Osteocyte (in vitro differentiated cells): ENCODE measurements at places on chromosomes 16 and 17. TPM values are rescaled to one million over a fixed set of nuclear protein-coding genes. Genes with fewer than 3 reads are reported as not detected.

- H3K4me3 ChIP-seq: no peak overlapping the region
- H3K4me1 ChIP-seq: no peaks in the 10 kb centered on the region
- no peak overlapping the region for H3K27ac ChIP-seq
- H3K36me3 ChIP-seq: no peaks in the 10 kb centered on the region
Observed at GRCh38 chr16:1433263-1433560, 2.3 kb downstream of the PERCC1 start.

TNFRSF13B gene
- not detected in 2 replicates for total RNA-seq

GRCh38 chr17:789160-789840, 7.1 kb downstream of the MRM3 start:
- H3K36me3 ChIP-seq: peaks cover 4% of the 10 kb centered on the region
- H3K27me3 ChIP-seq: no peaks in the 10 kb centered on the region
- peaks cover 2% of the 10 kb centered on the region for H3K4me1 ChIP-seq
- no peak overlapping the region for H3K4me3 ChIP-seq
- no peak for DNase-seq
- peak overlapping the region; percentile 4 for H3K27ac ChIP-seq

ANKFN1 gene
- total RNA-seq: not detected in 2 replicates

DNA sequence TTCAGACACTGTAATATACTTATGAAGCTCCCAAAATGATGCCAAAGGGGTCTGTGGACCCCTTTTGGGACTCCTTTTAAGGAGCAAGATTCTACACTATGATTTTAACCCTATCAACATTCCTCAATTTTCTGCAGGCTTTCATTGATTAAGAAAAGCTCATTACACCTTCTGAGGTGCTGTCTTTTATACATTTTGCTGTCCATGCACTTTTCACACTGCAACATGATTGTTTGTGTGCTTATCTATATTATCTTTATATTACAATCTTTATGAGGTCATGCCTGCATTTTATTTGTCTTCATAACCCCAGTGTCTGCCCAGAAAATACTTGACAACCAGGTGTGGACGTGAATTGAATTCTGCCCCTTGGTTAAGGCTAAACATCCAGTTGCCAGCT, 482.6 kb upstream of the ZFHX3 start:
- no peaks in the 10 kb centered on the region for H3K4me1 ChIP-seq
- H3K27me3 ChIP-seq: peaks cover 18% of the 10 kb centered on the region
- no peak for DNase-seq
- H3K27ac ChIP-seq: no peak overlapping the region

GRCh38 chr17:81977211-81977808, at the start of gene ASPSCR1:
ASPSCR1 (plus strand) TSS chr17:81977629; CDS start chr17:81977647, 18 bp downstream.
- peak within 1 kb of the TSS; percentile 91 for H3K27ac ChIP-seq
- H3K4me1 ChIP-seq: peaks cover 14% of the 10 kb centered on the region
- peaks cover 7% of the 10 kb centered on the region for H3K36me3 ChIP-seq
- DNase-seq: peak; percentile 98

DNA sequence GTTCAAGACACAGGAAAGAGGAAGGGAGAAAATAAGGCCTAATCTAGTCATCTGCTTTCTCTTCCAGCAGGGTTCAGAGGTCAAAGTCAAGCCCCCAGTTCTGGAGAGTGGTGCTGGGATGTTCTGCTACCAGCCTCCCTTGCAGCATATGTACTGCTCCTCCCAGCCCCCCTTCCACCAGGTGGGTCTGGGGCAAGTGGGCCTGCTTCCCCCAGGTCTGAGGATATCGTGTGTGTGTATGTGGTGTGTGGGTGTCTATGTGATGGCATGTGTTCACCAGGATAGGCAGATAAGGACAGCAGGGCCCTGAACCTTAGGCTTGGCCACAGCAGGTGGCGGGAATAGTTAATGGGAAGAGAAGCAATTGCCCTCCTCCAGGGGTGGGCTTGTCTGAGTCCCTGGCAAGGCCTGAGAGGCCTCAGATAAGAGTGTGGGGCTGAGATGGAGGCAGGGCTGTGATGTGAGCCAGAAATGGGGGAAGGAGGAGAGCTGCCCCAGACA, 21.1 kb downstream of the FOXN1 start:
- DNase-seq: no peak
- H3K4me3 ChIP-seq: no peak overlapping the region
- H3K36me3 ChIP-seq: no peaks in the 10 kb centered on the region
- H3K27ac ChIP-seq: no peak overlapping the region

DNA sequence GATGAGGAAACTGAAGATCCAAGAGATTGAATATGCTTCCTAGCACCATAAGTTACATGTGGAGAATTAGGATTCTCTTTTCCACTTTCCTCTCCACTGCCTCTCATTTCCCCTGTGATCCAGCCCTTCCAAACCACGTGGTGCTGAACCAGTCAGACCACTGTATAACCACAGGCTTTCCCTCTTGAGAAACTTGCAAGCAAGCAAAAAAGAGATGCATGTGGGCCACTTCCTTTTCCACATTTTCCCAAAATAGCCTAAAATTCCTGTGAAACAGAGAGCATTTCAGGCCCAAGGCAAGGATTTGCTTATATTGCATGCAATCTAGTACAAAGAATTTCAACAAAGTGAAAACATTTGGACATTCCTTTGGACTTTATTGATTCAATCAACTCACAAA, 59.3 kb upstream of the KSR1 start:
- peaks cover 10% of the 10 kb centered on the region for H3K27me3 ChIP-seq
- H3K4me1 ChIP-seq: peaks cover 15% of the 10 kb centered on the region
- no peaks in the 10 kb centered on the region for H3K36me3 ChIP-seq

RNF222 gene
- not detected in 2 replicates for total RNA-seq

DNA sequence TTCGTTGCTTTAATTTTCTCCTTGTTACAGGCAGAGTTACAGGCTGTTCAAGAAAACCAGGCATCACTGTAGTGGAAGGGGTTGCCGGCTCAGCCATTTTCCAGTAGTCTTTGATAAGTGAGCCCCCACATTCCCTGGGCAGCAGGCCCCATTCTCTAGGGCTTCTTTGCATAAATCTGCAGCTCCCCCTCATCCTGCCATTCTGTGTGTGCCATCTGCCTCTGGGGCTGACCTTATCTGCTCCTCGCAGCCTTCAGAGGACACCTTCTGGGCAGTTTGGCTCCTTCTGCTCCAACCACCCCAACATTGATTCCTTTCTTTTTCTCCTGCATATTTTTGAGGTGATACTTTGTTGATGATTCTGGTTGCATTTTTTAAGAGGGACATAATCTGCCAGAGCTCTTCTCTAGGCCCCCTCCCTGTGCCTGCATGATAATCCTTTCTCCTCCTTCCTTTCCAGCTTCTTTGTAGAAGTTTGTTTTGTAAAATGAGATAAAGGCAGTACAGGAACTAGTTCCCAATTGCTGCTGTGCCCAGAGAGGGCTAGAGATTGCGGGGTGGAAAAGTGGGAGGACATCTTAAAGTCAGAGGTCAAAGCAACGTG, 17.1 kb downstream of the RND2 start:
- H3K27me3 ChIP-seq: no peaks in the 10 kb centered on the region
- H3K27ac ChIP-seq: no peak overlapping the region
- no peaks in the 10 kb centered on the region for H3K4me1 ChIP-seq
- H3K4me3 ChIP-seq: no peak overlapping the region

GRCh38 chr16:63813862-63814261, 1308.0 kb downstream of the CDH11 start:
- peaks cover 4% of the 10 kb centered on the region for H3K27me3 ChIP-seq
- no peak overlapping the region for H3K4me3 ChIP-seq
- H3K27ac ChIP-seq: no peak overlapping the region

GRCh38 chr17:4407216-4407615, 26.5 kb upstream of the SPNS3 start:
- H3K27ac ChIP-seq: no peak overlapping the region
- DNase-seq: no peak
- no peaks in the 10 kb centered on the region for H3K27me3 ChIP-seq
- no peaks in the 10 kb centered on the region for H3K4me1 ChIP-seq
- no peak overlapping the region for H3K4me3 ChIP-seq

GRCh38 chr16:80973991-80974390, 32.7 kb downstream of the CMC2 start:
- H3K4me1 ChIP-seq: no peaks in the 10 kb centered on the region
- DNase-seq: no peak
- peaks cover 26% of the 10 kb centered on the region for H3K36me3 ChIP-seq
- no peak overlapping the region for H3K4me3 ChIP-seq

DNA sequence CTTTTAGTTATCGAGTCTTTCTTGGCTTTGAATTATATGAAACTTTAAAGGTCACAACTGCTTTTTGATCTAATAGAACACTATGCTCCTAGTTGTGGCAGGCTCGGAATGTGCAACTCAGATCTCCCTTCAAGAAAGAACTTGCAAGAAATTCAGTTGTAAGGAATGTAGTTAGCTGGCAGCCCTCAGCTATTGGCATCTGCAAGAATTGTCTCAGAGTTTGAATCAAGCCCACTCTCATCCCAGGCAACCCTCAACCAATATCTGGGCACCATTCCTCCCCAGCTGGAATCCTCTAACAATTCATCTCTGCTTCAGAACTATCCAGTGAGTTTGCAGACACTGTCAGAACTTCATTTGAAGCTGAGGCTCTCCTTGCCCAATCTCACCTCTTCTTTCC, 447.2 kb downstream of the KIF2B start:
- H3K36me3 ChIP-seq: no peaks in the 10 kb centered on the region
- DNase-seq: no peak
- no peak overlapping the region for H3K27ac ChIP-seq
- no peak overlapping the region for H3K4me3 ChIP-seq

GABARAP gene
- 642 TPM in 2 replicates for total RNA-seq

DNA sequence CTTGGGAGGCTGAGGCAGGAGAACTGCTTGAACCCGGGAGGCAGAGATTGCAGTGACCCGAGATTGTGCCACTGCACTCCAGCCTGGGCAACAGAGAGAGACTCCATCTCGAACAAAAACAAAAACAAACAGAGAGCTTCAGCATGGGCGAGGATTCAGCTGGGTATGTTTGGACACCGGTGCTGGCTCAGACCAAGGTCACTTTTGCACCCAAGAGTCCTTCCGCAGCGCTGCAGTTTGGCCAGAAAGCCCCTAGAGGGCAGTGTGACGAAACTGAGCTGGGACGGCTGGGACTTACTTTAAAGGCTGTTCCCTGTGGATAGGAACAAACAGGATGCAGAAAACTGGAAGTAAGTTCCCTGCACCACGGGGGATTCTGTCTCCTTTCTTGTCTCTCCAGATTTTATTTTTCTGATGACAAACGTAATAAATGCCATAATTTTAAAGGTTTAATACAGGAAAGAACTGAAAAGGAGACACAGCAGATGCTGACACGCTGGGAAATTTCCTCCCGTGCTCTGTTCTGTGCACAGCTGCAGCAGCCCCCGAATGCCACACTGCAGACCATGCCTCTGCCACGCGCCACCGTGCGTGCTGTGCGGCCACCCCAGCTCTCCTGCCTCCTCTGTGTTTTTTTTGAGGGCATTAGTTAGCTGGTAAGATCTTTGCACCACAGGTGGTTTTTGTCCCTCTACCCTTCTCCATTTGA, 25.2 kb upstream of the USP36 start:
- no peak overlapping the region for H3K4me3 ChIP-seq
- no peaks in the 10 kb centered on the region for H3K27me3 ChIP-seq
- peaks cover 40% of the 10 kb centered on the region for H3K36me3 ChIP-seq

HID1 gene
- 10.1 and 11.9 TPM in 2 replicates for total RNA-seq

- no peak overlapping the region for H3K4me3 ChIP-seq
- H3K27me3 ChIP-seq: no peaks in the 10 kb centered on the region
- H3K4me1 ChIP-seq: peaks cover 63% of the 10 kb centered on the region
Observed at GRCh38 chr16:67243481-67243880, 3.8 kb downstream of the FHOD1 start.

- DNase-seq: no peak
- H3K27me3 ChIP-seq: no peaks in the 10 kb centered on the region
- H3K4me3 ChIP-seq: no peak overlapping the region
- H3K36me3 ChIP-seq: no peaks in the 10 kb centered on the region
- H3K4me1 ChIP-seq: peaks cover 2% of the 10 kb centered on the region
Observed at GRCh38 chr16:89257281-89257731, 39.8 kb downstream of the ZNF778 start.
